ENCODE measurements at places on chromosomes 3 and 15.

- no peak for DNase-seq
These were observed 58.2 kb downstream of the RAB7A start for GRCh38 chr3:128784232-128784631.

- no peak for DNase-seq
These were observed 15.0 kb upstream of the FAM174B start for GRCh38 chr15:92670621-92671020.

GRCh38 chr3:109939817-109940216 lies 602.5 kb upstream of the DPPA4 start:
- no peak for DNase-seq

DNA sequence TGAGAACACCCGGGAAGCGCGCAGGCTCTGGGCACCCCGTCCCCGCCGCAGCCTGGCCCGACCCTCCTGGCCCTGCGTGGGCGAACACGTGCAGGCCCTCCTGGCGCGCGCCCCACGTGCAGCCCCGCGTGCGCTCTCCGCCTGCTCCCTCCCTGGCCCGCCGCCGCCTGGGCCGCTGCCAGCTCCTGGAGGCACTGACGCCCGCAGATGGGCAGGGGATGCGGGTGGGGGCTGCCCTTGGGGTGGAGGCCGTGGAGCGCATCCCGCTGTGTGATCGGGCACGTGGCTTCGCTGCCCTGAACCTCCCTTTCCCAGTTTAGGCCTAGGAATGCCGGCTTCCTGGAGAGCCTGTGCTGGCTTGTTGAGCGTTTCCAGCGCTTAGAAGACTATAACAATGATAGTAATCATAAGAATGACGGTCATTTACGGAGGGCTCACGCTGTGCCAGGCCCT lies 104.6 kb upstream of the SLC6A6 start:
- DNase-seq: no peak

DNA sequence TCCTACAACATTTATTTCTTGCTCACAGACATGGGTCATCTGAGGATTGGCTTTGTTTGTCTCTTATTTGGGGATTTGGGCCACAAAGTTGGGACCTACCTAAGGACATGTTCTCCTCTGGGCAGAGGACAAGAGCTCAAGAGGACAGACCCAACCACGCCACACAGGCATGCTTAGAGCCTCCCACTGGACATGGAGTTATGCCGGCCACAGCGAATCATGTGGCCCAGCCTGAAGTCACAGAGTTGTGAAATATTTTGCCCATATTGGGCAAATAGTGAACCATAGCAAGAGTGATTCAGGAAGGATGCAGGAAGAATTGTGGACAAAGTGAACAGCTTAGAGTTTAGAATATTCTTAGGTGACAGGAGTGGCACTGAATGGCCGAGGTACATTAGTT lies 9.9 kb downstream of the TRAK1 start:
- no peak for DNase-seq

DNA sequence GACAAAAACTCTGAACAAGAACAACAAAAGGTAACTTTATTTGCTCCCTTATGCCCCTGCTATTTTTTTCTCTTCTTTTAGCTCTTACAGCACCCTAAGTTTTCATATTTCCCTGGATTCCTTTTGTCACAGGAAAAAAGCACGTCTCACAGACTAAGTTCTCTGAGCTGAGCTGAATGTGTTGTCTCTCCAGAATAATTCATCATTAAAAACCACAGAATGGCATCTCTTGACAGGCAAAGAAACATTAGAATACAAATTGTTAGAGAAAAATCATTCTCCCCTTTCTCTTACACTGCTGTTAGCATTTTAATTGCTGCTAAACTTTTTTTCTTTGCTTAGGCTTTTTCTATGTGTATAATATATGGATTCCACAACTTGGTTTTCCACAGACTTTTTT lies 48.7 kb upstream of the SECISBP2L start:
- DNase-seq: no peak

DNA sequence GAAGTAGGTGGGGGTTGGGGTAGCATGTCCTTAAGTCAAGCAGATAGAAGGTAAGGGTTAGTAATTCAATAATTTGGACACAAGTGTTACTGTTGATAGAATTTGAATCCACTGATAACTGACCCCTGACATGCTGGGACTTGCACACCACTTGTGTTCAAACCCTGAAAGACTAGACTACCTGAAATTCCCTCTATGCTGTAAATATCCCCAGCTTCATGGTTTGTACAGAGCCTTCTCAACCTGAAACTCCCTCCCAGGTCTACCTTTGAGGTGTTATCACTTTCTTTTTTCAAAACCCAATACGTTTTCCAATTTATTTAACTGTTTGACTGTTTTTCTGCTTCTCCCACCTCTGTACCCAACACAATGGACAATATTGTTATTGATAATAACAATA lies 459.6 kb downstream of the NLGN1 start:
- DNase-seq: no peak

DNA sequence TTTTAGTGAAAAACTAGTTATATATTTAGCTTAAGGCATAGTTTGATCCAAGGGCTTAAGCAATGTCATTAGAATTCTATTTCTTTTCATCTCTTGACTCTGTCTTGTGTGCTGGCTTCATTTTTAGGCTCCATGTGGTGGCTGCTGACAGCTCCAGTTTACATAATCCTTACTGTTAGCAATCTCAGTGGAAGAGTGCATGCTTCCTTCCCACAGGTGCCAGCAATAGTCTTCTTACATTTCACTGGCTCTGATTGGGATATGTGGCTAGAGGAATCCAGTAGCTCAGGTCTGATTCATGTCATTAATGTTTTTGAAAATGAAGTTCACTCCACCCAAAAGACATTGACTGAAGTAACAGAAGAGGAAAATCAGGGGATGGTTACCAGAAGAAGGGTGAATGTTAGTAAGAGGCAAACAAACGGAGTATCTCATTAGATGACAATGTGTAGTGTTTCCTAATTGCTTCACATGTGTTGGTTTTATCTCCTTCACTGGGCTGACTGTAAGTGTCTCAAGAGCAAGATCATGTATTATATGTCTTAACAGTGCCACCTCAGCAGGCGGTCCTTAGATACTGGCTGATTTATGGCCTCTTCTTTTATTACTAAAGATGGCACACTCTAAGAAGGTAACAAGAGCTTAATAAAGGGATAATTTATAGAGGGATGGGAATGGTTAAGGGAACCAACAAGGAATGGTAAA lies 25.6 kb upstream of the TCF12 start:
- no peak for DNase-seq

GRCh38 chr3:72213296-72214065 lies 428.5 kb upstream of the PROK2 start:
- DNase-seq: no peak

- DNase-seq: no peak
These were observed 163.2 kb downstream of the PDZRN3 start for GRCh38 chr3:73461547-73461946.

DNA sequence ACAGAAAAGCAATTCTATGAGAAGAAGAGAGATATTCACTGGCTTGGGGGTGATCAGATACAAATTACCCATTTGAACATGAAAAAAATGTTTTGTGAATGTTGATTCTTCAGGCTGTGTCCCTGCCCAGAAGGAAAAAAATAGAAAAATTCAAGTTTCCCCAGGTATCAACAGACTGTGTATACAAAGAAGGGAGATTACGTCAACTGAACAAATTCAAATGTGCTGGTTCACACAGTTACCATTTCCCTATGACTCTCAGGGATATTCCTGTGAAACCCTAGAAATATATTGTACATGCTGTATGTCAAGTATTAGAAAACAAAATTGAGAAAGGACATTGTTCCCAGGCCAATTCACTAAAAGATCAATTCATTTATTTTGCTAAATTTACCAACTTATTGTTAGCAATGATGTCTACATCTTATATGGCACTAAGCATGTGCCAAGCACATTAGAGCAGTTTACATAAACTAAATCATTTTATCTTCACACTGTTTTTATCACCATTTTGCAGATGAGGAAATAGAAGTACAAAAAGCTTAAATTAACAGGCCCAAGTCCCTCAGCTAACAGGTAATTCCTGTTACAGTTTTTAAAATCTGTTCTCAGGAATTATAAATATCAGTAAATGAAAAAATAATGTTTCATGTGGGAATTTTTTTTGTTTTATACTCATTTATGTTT lies 306.7 kb upstream of the ROBO2 start:
- no peak for DNase-seq

GRCh38 chr3:10518506-10519150 lies 13.2 kb upstream of the ATP2B2 start:
- DNase-seq: peak; percentile 2

DNA sequence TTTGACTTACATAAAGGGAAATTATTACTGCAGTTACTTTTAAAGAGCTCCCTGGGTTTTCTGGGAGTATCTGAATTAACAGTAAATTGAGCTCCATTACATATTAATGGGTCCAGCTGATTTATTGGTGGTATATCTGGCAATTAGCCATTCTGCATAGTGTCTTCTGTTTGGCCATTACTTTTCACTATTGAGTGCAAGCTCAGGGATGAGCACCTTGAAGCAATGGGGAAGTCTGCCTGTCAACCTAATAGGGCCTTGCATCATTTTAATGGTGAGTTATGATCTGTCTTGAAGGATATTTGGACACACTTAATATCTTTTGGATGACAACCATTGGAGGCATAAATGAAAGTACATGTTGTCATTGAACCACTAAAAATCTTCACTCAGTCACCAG lies 73.8 kb downstream of the MFSD1 start:
- no peak for DNase-seq

Measured in fibroblast of skin of left biceps (primary cell).